ENCODE measurements at places on chromosomes 16 and 17.

DNA sequence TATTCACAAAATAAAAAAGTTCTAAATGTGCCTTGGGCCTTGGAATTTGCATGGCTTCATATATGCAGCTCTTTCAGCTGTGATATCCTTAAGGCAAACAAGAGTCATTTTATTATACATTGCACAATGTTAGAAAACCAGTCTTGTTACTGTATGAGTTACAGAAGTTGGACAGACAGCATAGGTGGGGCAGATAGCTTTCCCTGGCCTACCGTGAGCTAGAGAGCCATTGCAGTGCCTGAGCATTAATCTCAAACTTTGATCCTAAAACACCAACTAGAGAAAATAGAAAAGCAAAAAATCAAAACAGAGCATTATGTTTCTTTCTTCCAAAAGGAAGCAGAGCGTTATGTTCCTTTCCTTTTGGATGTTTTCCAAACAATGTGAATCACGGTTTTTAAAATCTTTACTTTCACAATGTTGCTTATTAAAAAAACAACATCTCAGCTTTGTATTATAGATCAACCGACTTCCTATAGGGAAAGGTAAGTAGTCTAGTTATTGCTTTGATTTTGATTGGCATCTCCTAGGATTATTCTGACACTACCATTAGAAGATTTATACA lies 32.2 kb downstream of the ARHGAP44 start:
- DNase-seq: no peak

DNA sequence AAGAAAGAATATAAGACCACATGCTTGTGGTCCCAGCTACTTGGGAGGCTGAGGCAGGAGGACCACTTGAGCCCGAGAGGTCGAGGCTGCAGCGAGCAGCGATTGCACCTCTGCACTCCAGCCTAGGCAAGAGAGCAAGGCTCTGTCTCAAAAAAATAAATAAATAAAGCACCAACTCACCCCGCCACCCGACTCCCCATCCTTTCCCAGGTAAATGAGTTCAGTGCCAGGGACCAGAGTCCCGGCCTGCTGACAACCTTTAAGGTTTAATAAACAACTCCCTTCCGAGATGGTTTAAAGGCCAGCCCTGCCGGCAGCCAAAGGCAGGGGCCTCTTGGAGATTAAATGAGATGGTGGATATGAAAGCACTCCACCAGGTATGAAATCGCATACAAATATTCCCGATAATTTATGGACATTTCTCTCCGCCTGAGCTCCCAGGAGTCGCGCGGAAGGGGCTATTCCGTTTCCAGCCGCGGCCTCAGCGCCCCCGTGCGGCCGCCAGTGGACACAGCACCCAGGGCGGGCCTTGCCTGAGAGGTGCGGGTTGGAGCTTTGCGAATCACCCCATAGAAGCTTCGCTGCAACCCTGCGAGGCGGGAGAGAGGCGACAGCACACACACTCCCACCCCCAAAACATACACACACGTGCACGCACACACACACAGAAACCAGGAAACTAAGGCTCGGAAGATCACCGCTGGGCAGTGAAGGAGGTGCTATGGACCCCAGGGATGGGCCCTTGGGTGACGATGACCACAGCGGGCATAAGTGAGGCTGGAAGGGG lies 4.0 kb upstream of the RPL38 start:
- peak; percentile 85 for DNase-seq

- DNase-seq: no peak
Measured at GRCh38 chr17:77923135-77923534, 35.4 kb upstream of the TNRC6C start.

DNA sequence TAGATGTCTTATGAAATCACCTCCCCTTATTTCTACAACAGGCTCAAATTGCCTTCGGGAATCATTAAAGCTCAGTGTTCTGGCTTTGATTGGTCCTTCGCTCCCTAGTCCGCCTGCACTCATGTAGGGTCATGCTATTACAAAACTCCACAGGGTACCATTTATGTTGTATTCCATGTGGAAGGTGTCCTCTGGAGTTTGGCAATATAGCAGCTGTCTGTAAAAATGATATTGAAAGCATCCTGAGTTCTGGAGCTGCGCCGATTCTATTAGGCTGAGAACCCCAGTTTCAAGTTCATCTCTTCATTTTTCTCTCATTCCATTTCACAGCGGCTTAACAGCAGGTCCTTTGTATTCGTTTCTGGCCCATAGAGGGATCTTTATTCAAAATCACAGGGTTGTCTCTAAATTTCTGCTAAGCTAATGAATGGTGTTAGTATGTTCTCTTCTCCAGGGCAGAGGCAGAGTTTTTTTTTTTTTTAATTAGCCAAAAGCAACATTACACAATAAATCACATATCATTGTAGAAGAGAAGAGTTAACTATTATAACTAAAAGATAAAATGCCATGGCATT lies 71.9 kb upstream of the TEKT1 start:
- no peak for DNase-seq

DNA sequence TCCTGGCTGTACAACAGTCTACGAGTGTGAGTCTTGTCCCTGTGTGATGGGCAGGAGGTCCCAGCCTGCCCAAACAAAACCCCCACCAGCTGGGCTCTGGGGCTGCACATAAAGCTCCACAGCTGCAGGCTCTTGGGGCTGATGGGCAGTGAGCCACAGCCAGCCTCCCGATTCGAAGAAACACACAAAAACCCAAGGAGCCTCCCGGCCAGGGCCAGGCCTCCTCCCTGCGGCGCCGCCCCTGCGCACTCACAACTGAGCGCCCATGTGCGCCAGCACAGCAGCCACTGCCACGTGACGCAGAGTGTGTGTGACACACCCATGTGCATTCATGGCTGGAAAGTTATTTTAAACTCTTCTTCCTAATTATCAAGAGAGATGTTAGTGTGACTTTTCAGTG lies 30.6 kb upstream of the FAAP100 start:
- no peak for DNase-seq

DNA sequence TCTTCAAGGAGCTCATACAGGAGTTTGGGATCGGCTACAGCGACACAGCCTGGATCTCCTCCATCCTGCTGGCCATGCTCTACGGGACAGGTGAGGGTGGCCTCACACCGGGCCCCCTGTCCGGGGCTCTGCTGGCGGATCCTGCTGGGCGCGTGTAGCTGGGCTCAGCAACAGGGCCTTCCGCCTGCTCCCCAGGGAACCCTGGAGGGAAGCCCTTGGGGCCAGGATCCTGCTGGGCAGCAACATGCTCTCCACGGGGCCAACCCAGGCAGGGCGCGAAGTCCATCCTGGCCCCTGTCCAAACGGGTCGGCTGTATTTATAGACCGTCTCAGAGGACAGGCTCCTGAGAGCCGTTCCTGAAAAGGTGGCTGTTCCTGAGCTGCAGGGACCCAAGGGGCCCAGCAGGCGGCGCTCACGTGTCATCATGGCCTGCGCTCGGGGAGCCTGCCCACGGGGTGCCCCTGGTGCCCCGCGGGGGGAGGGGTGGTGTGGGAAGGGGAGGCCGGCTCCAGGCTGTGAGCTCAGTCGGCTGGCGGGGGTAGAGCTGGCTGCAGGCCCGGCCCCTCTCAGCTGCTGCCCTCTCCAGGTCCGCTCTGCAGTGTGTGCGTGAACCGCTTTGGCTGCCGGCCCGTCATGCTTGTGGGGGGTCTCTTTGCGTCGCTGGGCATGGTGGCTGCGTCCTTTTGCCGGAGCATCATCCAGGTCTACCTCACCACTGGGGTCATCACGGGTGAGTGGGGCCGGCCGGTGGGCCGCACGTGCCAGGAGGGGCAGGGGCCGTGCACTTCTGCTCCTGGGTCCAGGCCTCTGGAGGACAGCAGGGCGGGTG lies 7.5 kb downstream of the SLC16A3 start:
- DNase-seq: peak; percentile 65

DNA sequence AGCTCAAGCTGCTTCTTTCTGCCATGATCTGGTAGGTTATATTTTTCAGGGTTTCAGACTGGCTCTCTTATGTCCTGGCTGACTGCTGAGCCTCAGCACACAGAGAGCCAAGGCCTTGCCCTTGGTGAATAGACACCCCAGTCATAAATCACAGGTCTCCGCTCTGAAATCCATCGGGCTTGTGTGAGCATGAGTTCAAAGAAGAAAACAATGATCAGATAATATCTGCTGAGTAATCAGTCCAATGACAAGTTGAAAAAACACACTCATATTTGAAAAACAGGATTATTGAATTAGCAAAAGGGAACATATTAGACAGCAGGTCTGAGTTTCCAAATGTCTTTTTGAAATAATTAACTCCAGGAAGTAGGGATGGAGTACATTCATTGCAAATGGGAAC lies 51.1 kb upstream of the NDRG4 start:
- DNase-seq: no peak

GRCh38 chr16:86065711-86066110 lies 166.7 kb downstream of the IRF8 start:
- no peak for DNase-seq

DNA sequence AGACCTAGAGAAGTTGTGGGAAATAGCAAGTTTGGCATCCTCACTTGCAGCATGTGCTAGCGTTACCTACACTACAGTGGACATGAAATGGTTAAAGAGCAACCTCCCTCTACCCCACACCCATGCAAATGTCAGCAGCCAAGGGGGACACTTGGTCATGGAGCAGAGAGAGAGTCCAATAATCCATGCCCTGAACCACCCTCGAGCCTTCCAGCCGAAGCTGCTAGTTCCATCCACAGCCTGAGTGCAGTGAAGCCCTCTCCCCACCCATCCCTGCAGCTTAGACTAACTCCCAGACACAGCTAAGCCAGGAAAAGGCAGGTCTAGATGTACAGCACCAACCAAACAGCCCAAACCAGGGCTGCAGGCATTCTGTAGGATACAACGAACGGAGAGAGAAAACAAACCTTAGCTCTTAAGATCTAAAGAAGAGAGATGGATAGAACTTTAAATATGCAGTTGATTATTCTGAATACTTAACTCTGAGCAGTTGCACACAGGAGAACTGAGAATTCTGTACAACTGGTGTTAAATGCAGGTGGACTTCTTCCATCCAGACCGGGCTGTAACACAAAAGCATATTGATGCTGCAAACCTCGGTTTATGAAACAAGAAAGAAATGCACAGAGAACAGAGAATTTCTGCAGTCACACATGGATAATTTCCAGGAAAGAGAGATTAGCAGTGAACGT lies 93.8 kb downstream of the SALL1 start:
- DNase-seq: no peak

DNA sequence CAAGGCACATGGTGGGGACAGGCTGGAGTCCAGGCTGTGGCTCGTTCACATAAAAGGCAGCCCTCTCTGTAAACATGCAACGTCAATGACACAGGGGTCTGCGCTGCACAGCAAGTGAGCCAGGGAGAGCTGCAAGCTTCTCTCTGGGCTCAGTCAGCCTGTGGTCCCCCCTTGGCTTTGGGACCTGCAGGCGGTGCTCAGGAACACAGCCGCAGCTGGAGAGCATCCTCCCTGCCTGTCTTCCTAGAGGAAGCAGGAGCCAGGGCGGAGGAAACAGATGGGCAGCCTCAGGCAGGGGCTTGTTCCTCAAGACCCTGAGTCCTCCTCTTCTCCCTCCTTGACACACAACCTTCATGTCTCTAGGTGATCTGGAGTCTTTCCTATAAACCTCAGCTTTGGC lies 228.0 kb downstream of the C16orf78 start:
- no peak for DNase-seq

GRCh38 chr16:66224626-66225025 lies 141.9 kb upstream of the CDH5 start:
- no peak for DNase-seq

GRCh38 chr16:69431948-69432468 lies 7.6 kb downstream of the CYB5B start:
- no peak for DNase-seq

GRCh38 chr16:75558846-75559401 lies 2.9 kb upstream of the TMEM231 start:
- DNase-seq: no peak

DNA sequence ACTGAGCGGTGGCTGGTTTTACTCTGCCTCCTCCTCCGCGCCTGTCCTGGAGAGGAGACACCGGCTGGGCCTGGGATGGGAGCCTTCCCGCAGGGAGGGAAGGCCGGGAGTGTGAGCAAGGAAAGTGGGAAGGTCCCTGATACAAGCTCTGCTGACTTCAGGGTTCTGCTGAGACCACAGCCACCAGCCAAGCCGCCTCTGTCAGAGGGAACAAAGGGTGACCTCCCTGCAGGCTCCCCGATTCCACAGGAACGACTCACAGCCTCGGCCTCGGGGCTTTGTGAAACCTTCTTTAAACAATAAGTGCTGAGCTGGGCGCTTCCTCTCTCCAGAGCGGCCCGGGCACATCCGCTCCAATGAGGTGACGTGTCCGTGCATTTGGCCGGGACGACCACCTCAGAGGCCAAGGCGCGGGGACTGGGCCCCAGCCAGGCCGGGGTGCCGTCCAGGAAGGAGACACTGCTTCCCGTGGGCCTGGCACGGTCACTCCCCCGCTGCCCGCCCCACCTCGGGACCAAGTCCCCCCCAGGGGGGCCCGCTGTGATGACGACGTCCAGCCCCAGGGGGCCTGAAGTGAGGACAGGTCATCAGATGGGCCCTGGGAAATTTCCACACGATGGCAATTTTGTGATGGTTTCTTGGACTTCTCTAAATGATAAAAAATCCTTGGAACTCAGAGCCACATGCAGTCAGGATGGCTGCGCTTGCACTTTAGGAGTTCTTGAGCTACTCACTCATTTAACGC lies 11.8 kb upstream of the CIBAR2 start:
- peak; percentile 89 for DNase-seq

DNA sequence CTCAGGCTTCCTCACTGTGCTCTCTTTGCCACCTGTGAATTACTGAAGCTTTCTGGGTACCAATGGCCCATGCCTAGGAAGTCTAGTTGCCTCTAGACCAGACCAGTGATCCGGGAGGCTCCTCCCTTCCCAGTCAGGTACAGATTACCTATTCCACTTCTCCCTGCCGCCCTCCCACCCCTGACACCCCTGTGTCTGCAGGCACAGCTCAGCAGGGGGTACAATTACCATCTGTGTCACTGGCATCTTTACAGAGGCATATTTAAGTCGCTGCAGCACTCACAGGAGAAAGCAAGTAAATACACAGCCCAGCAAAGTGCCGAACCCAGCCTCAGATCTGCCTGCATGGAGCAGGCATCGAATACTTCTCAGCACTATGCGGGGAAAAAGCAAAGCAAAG lies 5.3 kb upstream of the WSCD1 start:
- no peak for DNase-seq

- DNase-seq: peak; percentile 97
Measured at GRCh38 chr16:4263504-4264436, 9.1 kb downstream of the TFAP4 start.

DNA sequence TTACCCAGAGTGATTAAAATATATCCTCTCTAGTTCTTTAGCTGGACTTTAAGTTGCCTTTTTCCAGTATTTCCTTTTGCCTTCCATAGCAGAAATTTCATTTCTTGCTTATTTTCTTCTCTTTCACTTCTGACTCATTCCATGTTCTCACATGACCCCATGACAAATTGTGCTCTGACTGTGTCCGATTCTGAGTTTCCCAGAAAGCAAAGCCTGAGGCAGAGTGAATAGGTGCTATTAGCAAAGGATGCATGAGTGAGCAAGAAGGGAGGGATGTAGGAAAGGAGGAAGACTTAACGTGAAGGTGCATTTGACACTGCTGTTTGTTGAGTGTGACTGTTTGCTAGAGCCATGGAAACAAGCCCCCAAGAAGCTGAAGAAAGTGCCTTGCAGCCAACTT lies 82.6 kb upstream of the CNTNAP4 start:
- no peak for DNase-seq

Data from GM03348 (cell line).